ENCODE measurements at places on chromosomes 1 and 21. TPM values are rescaled to one million over a fixed set of nuclear protein-coding genes. Genes with fewer than 3 reads are reported as not detected.

Gene RUNX1
- total RNA-seq = 162 TPM

Gene TACSTD2
- 1.5 TPM for total RNA-seq

Gene UQCRHL
- total RNA-seq = 1.6 TPM

Gene INAVA
- total RNA-seq = under 0.01 TPM

Measured in articular chondrocyte of knee joint (primary cell).